ENCODE measurements at places on chromosomes 5 and 9.

GRCh38 chr9:1386420-1386819 lies 336.3 kb downstream of the DMRT2 start:
- no peak for DNase-seq

- no peak for DNase-seq
These were observed 41.6 kb upstream of the PDE8B start for GRCh38 chr5:77168879-77169244.

DNA sequence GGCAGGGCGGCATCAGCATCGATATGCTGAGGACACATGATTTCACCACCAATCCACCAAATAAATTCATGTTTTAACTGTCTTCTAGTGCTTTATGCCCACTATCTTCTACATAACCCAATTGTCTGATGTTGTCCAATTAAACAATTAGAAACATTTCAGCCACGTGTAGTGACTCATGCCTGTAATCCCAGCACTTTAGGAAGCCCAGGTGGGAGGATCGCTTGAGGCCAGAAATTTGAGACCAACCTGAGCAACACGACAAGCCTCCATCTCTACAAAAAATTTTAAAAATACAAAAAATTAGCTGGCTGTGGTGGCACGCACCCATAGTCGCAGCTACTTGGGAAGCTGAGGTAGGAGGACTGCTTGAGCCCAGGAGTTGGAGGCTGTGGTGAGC lies 128.1 kb downstream of the MYO10 start:
- no peak for DNase-seq

- no peak for DNase-seq
These were observed 21.8 kb downstream of the PPIC start for GRCh38 chr5:123014689-123015088.
